Lung microvascular endothelial cell (primary cell): ENCODE measurements at places on chromosomes 2 and 18. TPM values are rescaled to one million over a fixed set of nuclear protein-coding genes. Genes with fewer than 3 reads are reported as not detected.

GRCh38 chr2:167293172-167293781, 405.0 kb downstream of the XIRP2 start:
- DNase-seq = peak; percentile 10

GALR1 gene
- not detected in 2 replicates for total RNA-seq

DNA sequence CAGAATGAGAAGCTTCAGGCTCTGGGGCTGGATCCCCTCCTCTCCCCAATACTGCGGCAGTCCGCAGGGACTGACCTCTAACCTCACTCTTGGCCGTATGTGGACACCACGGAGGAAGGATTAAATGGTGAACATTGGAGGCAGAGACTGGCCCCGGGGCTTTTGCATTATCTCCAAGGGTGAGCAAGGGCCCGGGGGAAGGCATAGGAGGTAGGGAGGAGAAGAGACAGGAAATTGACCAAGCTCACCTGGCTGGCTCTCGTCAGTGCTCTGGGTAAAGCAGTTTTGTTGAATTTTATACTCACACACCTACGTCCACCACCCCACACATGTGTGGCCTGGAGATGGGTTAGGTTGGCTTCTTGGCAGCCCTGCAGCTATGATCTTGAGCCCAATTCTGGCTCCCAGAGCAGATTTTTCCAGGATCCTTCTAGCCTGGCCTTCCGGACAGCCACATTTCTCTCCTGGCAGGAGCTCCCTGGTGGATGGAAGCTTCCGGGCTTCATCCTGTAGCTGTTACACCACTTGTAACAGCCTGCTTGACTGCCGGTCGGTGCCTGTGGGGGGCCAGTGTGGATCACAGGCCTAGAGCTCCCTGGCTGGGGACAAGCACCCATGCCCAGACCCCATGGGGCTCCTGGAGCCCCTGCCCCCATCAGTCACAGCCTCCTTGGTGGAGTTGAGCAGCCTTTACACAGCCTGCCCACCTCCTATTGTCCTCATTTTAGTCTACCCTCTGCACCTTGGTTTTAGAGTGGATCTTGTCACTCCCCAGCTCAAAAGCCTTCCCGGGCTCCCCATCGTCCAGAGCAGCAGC, 7.6 kb downstream of the ITM2C start:
- no peak for DNase-seq

ONECUT2 gene
- under 0.01 TPM in 1 of 2 replicates, not detected in the other for total RNA-seq

C2orf81 gene
- under 0.01 TPM in 1 of 2 replicates, not detected in the other for total RNA-seq

- no peak for DNase-seq
Observed at GRCh38 chr18:356778-357177, 88.9 kb upstream of the THOC1 start.

AFF3 gene
- total RNA-seq = under 0.01 TPM in 2 replicates

GRCh38 chr2:12168791-12169388, 422.5 kb downstream of the LPIN1 start:
- peak; percentile 99 for DNase-seq

VIT gene
- total RNA-seq = 0.22 TPM in 1 of 2 replicates, not detected in the other

DNA sequence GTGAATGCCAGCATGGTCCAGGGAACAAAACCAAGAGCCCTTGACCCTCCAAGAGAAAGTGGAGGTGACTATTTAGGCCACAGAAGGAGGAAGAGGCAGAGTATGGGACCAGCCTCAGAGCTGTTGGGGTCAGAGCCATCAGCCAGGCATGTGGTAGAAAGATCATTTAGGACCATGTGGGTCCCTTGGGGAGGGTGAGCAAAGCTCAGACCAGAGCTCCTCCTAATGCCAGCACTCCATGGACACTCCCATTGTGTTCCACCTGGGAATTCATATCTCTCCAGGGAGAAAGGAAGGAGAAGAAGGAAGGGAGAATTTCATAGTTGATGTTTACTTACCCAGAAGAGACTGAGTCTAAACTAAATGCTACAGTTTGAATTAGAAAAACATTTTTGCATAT, 73.2 kb downstream of the CYBRD1 start:
- no peak for DNase-seq
